ENCODE measurements at places on chromosomes 2 and 18.

DNA sequence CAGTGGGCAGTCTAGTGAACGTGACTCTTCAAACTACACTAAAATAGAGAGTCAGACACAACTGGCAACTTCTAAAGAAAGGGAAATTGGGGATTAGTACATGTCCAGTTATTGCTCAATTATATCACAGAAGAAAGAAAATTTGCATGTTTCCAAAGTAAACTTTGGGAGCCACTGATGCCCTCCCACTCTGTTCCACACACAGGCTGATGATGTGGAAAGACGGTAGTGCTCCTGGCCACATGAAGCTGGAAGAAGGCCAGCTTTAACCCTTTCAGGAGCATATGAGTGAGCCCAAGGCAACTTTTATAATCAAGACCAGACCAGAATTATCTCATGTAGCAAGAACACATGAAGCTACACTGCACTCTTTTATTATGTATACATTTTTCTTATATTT, 141.0 kb downstream of the NR4A2 start:
- no peak for DNase-seq

DNA sequence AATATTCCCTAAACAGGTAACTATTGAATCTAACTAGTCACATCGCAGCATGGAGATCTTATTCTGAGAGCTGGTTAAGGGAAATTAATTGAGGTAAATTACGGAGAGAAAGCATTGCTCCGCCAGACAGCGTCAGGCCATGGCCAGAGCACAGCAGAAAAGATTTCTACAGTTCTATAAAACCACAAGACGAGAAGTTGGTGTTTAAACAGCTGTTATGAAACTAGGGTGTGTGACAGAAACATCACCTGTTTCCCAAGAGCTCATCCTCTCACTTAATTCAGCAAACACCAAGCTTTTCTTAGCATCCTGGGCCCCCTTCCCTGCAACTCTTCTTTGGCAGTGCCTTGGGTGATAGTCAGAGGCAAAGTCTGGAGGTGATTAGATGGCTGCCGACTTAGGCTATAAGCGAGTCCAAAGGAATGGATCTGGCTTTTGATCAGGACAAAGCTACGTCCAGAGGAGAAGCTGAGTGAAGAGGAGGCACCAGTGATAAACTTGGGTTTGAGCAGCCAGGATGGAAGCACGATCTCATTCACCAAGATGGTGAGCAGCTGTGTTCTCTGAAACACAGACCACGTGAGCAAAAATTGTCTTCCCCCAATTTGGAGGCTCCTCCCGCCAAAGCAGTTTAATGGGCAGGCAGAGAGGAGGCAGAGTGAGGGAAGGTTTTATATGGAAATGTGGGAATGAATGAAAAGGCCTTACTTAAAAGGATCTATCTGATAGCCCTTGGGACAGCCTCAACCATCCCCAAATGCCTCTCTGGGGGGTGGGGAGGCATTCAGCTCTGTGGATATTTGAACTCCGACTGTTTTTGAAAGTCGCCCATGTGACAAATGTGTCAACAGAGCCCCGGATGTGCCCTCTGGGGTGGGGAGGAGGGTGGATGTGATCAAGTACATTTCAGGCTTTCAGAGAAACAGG, 57.8 kb downstream of the PKDCC start:
- DNase-seq, result no peak

DNA sequence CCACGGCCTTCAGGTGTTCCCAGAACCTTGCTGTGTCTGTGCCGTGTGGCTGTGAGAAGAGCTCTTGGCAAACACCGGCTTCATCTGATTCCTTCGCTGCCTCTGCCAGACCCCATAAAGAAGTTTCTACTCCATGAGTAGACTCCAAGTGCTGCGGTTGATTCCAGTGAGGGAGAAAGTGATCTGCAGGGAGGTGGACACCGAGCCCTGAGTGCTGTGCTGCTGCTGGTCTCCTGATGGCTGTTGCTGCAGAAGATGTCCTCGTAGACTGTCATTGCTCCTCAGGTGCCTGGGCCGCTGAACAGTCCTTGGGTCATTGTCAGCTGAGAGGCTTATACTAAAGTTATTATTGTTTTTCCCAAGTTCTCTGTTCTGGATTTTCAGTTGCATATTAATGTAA, 19.6 kb downstream of the ASB1 start:
- no peak for DNase-seq

DNA sequence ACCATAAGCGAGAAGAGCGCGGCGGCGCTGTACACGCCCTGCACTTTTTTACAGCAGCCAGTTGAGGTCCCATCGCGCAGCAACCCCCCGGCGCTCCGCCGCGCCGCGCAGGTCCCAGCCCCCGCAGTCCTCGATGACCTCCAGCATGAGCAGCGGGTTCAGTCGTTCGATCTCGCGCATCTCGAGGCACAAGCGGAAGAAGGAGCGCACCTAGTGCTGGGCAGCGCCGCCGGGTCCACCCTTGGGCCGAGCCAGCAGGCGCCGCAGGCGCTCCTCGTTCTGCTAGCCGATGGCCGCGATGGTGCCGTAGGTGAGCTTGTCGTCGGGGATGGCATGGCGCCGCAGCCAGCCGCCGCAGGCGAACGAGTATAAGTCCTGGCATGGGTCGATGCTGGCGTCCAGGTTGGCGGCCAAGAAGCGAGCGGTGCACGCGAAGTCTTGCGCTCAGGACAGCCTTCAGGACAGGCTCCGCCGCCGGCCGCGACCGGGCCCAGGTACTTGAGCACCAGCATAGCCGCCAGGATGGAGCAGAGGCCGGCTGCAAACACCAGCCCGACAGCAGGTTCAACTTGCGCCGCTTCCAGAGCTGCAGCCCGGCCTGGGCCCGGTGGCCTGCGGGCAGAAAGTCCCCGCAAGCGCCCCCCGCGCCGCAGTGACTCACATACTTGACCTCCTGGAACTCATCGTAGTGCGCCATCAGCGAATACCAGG, 8.3 kb downstream of the ALPP start:
- no peak for DNase-seq

DNA sequence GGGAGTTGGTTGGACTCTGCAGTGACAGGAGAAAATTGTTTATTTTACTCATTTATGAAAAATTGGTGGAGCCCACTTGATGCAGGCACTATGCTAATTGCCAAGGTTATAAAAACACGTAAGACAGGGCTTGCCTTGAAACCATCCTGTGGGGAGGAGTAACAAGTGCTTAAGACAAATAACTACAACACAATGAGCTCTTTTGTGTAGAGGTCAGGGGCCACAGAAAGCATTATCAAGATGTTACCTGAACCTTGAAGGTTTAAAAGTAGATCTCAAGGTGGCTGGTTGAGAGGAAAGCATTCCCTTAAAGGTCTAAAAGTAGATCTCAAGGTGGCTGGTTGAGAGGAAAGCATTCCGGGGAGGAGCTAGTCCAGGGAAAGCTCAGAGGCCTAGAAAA, 381.8 kb upstream of the POU3F3 start:
- no peak for DNase-seq

DNA sequence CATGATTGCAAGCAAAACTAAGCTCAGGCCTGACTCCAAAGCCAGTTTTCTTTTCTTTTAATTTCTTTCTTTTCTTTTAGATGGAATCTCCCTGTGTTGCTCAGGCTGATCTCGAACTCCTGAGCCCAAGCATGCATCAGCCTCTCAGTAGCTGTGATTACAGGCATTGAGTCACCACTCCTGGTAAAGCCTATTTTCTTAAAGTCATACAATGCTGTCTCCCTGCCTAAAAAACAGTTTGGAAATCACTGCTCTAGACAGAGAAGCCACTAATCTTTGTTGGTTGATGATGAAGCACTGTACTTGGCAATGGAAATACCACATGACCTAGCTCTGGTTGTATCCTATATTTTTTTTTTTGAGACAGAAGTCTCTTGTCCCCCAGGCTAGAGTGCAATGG, 33.1 kb upstream of the ZNF532 start:
- no peak for DNase-seq

GRCh38 chr18:3663870-3664512, 214.0 kb downstream of the TGIF1 start:
- no peak for DNase-seq

DNA sequence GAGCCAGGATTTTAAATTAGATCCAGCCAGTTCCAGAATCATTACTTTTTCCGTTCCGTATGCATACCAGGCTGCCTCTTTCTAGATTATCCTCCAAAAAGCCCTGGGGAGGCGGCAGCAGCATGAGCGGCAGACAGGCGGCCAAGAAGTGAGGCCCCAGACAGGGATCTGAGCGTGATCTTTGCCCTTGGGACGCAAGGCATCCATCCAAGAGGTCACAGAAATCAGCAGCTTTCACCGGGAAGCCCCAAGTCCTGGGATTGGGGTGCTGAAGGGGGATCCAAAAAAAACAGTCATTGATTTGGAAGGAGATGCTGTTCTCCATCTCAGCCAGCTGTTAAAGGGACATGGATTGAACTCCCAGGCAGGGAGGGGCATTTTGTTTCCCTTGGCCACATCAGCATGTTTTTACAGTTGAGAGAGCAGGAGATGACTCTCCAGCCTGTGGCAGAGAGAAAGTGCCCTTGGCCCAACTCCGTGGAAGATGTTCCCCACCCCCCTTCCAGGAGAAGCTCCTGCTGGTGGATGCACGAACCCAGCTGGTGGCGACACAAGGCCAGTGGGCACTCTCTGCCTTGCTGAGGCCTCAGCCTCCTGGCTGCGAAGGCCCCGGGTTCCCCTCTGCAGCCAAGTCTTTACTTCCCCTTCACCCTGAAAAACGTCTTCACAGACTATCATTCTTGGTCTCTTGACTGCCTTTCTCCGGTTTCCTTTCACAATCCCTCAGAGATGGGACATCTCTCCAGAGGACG, 265.6 kb downstream of the ANAPC1 start:
- no peak for DNase-seq

DNA sequence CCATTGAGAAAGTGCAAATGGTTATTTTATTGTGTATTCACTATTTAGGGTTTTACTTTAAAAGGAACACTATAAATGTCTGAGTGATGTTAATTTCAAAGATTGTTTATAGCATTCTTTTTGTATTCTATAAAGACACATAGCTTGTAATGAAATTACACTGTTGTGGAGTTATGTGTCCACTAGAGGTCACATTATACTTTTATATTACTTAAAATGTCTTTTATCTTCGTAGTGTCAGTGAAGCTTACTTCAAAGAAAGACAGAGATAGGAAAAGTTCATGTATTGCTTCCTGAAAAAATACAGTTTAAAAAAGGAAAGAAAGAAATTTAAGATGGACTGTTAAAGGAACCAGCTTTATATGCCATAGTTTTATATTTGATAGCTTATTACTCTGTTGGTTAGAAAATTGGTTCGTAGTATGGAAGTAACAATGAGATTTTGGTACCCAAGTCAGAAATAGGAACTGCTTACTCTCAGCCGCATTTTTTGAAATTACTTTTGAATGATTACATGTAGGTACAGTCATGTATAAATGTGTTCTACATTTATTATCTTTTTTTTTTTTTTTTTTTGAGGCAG, 20.5 kb downstream of the APLF start:
- DNase-seq, result no peak

- DNase-seq, result no peak
These were observed 60.5 kb downstream of the INSIG2 start for GRCh38 chr2:118148809-118149208.

GRCh38 chr18:79960921-79961526, 3.4 kb upstream of the HSBP1L1 start:
- no peak for DNase-seq

GRCh38 chr2:97966545-97967215, 29.1 kb downstream of the TMEM131 start:
- DNase-seq, result no peak

DNA sequence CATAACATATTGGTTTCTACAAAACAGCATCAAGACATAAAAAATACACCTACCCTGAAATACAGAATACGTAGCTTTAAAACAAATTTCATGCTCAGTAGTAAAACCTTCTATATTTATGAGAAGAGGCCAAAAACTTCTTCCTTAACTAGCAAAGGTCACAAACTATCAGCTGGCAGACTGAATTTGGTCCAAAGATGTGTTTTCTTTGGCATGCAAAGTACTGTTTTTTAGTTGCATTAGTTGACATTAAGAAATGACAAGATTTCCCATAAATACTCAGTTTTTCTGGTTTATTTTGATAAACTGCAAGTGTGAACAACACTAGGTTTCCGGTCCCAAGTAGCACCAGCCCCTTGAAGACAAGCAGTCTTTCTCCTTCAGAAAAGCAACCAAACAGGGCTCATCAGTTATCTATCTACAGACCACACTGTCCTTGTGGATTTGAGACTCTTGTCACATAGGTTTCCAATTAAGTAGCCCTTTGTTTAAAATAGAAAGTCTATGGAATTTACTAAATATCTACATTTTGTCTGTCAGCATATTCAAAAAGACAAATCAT, 35.6 kb downstream of the SLC25A12 start:
- no peak for DNase-seq

DNA sequence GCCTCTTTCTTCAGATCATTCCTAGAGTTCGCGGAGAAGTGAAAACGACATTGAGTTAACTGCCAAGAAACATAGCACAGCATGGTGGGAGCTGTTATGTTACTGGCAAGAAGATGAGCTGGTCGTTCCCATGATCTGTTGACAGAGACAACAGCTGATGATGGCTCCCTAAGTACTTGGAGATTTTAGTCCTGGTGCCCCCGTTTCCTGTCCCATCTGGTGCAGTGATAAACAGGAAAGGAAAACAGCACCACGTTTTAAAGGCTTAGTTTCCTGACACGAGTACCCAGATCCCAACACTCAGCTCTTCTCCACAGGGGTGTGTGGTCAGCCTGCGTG, 56.4 kb upstream of the KCNG2 start:
- no peak for DNase-seq

DNA sequence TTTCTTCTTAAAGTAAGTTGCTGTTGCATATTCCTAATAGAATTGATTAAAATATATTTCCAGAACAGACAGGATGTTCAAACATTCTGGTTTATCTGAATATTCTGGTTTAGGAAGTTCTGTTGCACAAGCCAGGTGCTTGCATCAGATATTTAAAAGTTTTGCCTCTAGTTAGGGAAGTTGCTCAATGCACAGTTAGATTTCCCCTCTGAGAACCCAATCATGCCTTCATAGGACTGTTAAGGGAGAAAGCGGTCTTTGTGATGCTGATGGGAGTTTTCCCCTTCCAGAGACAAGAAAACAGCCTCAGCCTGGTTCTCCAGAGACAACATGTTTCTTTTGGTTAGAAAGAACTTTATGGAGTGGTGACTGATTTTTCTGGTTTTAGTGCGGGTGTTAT, 65.6 kb upstream of the REV1 start:
- no peak for DNase-seq

Measured in HuH-7 (cell line).